Occipital lobe (tissue), 3 donors: ENCODE measurements at places on chromosomes 4 and X.

DNA sequence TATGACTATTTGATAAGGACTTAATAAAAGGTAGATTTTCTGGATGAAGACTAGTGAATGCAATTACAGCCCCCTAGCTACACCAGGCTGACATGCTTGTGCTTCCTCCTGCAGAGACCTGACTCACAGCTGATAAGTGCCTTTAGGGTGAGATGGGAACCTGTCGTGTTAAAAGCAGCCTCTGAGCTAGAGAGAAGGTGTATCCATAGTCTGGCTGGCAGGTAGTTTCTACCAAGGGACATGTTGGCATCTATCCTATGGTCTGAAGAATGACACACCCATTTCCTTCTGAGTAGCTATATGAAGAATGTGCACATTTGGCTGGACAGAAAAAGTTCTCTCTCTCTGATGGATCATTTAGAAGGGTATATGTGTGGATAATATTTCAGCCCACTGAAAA lies 64.1 kb downstream of the PARM1 start:
- no peak for DNase-seq

DNA sequence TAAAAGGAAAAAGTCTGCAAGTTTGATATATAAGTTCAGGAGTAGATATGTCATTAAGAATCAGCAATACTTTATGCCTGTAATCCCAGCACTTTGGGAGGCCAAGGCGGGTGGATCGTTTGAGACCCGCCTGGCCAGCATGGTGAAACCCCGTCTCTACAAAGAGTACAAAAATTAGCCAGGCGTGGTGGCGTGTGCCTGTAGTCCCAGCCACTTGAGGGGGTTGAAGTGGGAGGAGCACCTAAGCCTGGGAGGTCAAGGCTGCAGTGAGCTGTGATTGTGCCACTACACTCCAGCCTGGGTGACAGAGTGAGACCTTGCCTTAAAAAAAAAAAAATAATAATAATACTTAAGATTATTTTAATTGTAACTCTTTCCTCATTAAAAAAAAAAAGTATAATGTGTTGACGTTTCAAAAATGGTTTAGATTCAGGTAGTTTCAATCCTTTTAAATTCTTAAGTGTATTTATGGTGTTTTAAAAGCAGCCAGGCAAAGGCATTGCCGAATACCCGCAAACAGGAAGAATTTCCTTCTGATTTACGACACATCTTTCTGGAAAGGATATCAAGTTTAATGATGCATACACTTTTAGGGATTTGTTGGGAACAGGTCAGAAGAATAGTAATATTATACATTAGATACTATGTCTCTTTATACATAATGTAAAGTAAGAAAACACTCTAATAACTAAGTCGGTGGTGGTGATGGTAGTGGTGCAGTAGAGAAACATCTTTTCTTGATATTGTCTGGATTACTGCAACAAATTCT lies 80.9 kb downstream of the KDM6A start:
- no peak for DNase-seq

- DNase-seq: peak; percentile 1
Observed at GRCh38 chrX:119654112-119654531, 38.8 kb downstream of the SEPTIN6 start.

DNA sequence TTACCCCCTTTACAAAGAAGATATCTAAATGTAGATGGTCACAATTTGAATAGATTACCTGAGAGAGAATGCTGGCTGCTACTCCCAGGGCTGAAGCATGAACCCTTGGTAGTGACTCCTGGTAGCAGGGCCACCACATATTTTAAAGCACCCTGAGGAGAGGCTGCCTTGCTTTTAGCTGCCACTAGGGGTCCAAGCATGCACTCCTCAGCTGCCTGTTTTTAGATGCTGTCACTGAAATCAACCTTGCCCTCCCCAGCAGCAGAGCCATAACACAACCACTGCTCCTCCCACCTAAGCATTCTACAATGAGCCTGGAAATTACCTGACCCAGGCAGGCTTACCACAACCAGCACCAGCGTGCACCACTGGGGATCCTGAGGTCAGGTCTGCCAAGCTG lies 850.9 kb downstream of the FAM133A start:
- no peak for DNase-seq

DNA sequence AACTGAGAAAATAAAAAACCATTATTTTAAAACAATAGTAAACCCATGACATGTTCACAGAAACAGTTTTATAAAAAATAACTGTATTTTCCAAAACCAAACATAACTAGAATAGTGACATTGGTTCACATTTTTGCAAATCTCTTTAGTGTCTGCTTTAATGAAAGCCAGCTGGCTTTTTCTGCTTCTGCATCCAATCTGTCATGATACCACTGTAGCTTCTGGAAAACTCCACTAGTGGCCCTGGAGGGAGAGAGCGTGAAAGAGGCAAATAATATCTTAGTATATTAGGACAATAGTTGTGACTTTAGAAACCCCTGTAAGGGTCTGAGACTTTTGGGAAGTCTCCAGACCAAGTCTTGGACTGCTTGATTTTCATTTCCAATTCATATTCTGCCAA lies 31.1 kb downstream of the FGFBP1 start:
- no peak for DNase-seq

GRCh38 chrX:44674906-44675305 lies 132.2 kb upstream of the FUNDC1 start:
- DNase-seq: no peak

DNA sequence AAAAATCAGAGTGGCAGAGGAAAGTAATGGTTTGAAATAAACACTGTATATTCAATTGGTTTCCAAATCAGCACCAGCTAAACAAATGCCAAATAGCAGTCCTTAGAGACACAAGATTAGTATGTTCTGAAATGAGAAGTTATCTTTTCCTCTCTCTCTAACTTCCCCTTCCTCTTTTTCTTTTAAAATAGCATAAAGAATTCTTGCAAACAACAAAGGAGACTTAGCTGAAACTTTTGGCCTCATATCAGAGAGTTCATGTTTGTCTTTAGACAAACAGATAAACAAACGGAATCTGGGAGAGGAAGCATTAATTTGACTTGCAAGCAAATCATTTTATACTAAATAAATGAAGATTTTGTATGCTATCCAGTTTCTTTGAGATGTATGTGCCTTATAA lies 399.0 kb downstream of the GBA3 start:
- no peak for DNase-seq
